ENCODE measurements at places on chromosomes 11 and 22. TPM values are rescaled to one million over a fixed set of nuclear protein-coding genes. Genes with fewer than 3 reads are reported as not detected.

- no peak for DNase-seq
- H3K4me1 ChIP-seq: no peaks in the 10 kb centered on the region
- H3K4me3 ChIP-seq: no peak overlapping the region
- no peaks in the 10 kb centered on the region for H3K36me3 ChIP-seq
Measured at GRCh38 chr11:123603666-123604065, 50.8 kb downstream of the SCN3B start.

- no peak overlapping the region for H3K4me3 ChIP-seq
- H3K27ac ChIP-seq: no peak overlapping the region
- H3K36me3 ChIP-seq: no peaks in the 10 kb centered on the region
Measured at GRCh38 chr11:35717043-35717442, 54.5 kb downstream of the TRIM44 start.

Gene CCDC90B
- total RNA-seq: 18.7 TPM

DNA sequence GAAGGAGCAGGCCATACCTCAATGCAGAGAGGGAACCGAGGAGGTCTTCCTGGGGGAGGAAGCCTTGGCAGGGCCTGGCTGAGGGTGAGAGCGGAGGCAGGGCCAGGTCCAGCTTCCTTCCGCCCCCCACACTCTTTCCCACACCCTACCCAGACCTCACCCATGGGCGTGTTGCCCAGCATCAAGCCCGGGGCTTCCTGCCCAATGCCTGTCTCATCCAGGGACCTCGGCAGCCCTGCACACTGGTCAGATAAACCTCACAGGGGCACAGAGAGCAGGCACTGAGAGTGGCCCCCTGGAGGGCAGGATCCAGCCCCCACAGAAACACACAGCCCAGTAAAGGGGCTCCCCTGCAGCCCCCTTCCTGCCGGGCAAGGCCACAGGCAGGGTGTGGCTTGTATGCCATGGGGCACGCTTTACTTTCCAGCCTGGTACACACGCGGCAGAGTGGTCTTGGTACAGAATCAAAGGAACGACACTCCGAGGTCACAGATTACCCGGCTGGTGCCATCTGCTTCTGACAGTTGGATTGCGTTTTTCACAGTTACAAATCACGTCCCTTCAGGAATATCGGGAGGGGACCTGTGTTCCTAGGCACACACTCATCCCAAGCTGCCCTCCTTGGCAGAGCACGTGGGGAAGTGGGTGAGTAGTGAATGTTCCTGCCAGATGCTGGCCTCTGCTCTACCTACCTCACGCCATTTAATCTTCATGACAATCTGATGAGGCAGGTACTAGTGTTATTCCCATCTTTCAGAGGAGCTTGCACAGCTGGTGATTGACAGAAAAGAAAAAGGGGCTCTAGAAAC is 20.0 kb upstream of the CD5 start:
- H3K36me3 ChIP-seq: no peaks in the 10 kb centered on the region
- H3K27ac ChIP-seq: no peak overlapping the region
- H3K4me3 ChIP-seq: no peak overlapping the region
- no peaks in the 10 kb centered on the region for H3K27me3 ChIP-seq
- no peaks in the 10 kb centered on the region for H3K4me1 ChIP-seq
- no peak for DNase-seq

- no peaks in the 10 kb centered on the region for H3K4me1 ChIP-seq
- H3K36me3 ChIP-seq: no peaks in the 10 kb centered on the region
- no peak for DNase-seq
- H3K4me3 ChIP-seq: no peak overlapping the region
Measured at GRCh38 chr22:47221840-47222615, 459.6 kb downstream of the TBC1D22A start.

DNA sequence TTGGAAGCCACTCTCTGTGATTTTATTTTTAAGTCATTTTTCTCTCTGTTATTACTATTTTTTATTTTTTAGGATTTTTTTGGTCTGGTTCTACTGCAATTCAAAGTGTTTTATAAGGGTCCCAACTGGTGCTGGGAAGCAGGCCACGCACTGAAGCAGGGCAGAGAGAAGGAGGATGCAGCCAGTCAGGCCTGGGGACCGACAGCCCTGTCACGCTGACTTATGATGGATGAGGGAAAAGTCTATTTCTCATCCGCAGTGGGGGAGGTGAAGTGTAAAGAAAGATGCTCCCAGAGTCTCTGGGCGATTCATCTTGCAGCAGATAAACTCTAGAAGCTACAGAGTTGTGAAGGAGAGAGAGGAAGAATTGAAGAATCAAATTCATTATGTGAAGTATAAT is 191.6 kb downstream of the NTM start:
- no peak overlapping the region for H3K4me3 ChIP-seq
- no peaks in the 10 kb centered on the region for H3K27me3 ChIP-seq
- H3K36me3 ChIP-seq: no peaks in the 10 kb centered on the region
- H3K27ac ChIP-seq: no peak overlapping the region
- DNase-seq: no peak

Gene OR4D11
- not detected for total RNA-seq

Gene SLC22A12
- 0.80 TPM for total RNA-seq

DNA sequence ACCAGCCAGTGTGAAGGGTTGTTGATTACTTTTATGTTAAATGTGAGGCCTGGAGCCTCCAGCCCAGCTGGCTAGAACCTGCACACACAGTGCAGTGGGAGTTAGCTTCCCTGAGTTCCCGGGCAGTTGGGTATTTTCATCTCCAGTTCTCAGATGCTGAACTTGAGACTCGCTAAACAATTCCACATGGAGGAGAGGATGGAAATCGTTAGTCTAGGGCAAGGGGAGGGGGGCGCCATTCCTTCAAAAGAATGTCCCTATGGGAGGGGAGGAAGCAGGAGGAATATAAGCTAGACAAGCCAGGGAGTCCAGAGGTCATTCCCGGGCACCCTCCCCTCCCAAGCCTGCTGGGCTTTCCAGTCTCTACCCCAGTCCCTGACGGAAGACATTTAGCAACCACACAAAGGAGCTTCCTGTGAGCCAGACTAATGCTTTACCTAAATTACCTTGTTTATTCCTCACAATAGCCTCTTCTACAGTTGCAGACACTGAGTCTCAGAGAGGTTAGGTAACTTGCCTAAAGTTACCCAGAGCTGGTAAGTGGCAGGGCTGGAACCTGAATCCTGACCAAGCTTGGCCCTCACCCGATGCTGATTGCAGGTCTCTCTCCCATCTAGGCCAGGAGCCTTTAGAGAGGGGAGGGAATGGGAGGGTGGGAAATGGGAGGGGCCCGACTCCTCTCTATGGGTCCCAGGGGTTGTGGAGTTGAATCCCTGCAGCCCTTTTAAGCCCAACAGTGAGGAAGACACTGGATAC is 1.9 kb upstream of the TSKU start:
- no peaks in the 10 kb centered on the region for H3K27me3 ChIP-seq
- peaks cover 13% of the 10 kb centered on the region for H3K4me1 ChIP-seq
- peak overlapping the region; percentile 3 for H3K27ac ChIP-seq
- DNase-seq: peak; percentile 80
- no peak overlapping the region for H3K4me3 ChIP-seq
- H3K36me3 ChIP-seq: peaks cover 16% of the 10 kb centered on the region

DNA sequence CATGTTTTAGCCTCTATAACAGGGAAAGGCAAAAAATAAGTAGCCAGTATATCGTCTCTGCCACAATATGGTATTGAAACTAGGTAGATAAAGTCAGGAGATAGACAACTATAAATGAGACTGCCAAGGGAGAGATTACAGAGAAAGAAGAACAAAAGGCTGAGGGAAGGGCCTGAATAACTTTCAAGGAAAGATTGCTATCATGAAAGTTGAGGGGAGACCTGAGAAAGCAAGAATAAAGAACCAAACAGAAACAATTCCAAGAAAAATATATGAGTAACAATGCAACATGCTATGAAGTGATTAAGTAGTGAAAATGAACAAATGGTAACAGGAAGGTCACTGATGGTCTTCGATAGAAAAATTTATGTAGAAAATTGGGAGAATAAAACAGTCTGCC is 690.1 kb downstream of the METTL15 start:
- no peaks in the 10 kb centered on the region for H3K27me3 ChIP-seq
- DNase-seq: no peak
- no peak overlapping the region for H3K27ac ChIP-seq
- H3K36me3 ChIP-seq: no peaks in the 10 kb centered on the region
- no peak overlapping the region for H3K4me3 ChIP-seq
- no peaks in the 10 kb centered on the region for H3K4me1 ChIP-seq

DNA sequence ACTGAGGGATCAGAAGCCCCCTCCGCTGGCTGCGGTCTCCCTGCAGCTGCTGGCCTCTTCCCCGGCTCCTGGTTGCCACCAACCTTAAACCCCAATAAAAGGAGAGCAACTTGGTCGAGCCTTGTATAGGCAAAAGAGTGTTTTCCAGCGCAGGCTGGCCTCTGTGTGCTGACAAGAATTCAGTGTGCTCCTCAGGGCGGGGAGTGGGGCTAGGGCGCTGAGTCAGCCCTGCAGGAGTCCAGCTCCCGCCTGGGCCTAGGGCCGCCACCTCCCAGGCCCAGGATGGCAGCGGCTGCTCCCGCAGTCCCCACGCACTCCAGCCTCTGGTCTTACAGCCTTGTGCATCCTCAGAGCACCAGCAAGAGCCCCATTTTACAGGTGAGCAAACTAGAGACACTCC is at the start of gene SHISAL1:
Gene SHISAL1 (minus strand): TSS at position 186 of the 400 bp plus-strand sequence. CDS start 12,006 bp downstream, outside the sequence.
- H3K27me3 ChIP-seq: no peaks in the 10 kb centered on the region
- no peaks in the 10 kb centered on the region for H3K4me1 ChIP-seq
- no peak for DNase-seq
- H3K27ac ChIP-seq: no peak within 1 kb of the TSS
- no peaks in the 10 kb centered on the region for H3K36me3 ChIP-seq

DNA sequence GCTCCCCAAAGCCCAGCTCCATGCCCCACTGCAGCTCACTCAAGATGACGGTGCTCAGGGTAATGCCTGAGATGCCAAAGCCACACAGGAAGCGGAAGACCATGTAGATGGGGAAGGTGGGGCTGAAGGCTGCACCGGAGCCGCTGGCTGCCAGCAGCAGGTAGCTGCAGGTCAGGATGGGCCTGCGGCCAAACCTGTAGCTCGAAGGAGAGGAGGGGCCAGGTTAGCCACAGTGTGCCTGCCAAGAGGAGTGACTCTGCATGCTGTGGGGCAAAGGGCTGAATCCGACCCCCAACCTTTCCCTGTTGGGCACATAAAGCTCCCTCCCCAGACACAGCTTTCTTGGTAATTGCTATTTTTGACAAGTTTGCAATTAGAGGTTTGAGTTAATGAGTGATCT is 14.9 kb upstream of the SLC22A6 start:
- H3K4me1 ChIP-seq: peaks cover 8% of the 10 kb centered on the region
- H3K27me3 ChIP-seq: no peaks in the 10 kb centered on the region
- H3K27ac ChIP-seq: no peak overlapping the region
- DNase-seq: peak; percentile 87
- H3K36me3 ChIP-seq: no peaks in the 10 kb centered on the region

- H3K36me3 ChIP-seq: peaks cover 11% of the 10 kb centered on the region
- no peak overlapping the region for H3K27ac ChIP-seq
- DNase-seq: no peak
- H3K4me3 ChIP-seq: peak overlapping the region; percentile 87
Measured at GRCh38 chr11:78573681-78574080, 983 bp downstream of the NARS2 start.

GRCh38 chr11:125225401-125225800 is 60.9 kb downstream of the PKNOX2 start:
- H3K4me1 ChIP-seq: no peaks in the 10 kb centered on the region
- no peak overlapping the region for H3K27ac ChIP-seq
- DNase-seq: peak; percentile 38
- no peaks in the 10 kb centered on the region for H3K27me3 ChIP-seq

DNA sequence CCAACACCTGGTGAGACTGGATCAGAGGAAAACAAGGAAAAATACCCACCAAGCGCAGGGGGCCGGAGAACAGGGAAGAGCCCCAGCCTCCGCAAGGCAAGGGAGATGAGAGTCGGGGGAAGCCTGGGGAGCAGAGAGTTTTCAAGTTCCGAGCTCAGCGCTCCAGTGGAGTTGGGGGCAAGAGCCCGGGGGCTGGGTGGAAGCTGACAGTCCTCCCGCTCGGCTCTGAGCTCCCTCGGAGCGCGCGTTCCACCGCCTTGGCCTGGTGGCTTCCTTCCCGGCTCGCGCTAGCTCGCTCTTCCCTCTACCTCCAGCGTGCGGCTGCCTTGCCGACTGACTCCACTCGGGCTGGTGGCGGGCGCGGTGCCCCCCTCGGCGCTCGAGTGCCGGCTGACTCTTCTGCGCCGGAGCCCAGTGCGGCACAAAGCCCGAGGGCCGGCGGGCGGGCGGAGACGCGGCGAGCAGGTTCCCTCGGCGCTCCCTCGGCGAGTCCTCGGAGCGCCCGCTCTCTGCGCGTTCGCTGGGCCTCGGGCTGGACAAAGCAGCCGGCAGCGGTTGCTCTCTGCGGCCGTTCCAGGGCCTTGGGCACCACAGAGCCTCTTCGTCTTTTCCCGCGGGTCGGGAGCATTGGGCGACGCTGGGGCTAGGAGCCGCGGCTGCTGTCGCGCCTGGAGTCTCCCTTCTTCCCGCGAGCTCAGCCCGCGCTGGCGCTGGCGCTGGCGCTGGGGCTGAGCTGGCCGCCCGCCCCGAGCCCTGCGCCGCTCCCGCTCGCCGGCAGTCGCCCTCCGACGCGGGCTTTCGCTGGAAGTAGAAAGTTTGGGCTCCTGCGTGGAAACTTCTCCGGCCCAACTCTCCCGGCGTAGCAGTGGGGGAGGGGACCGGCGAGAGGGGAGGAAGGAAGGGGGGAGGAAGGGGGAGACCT is 1.0 kb downstream of the PAX6 start:
- no peak for DNase-seq
- H3K36me3 ChIP-seq: no peaks in the 10 kb centered on the region
- H3K4me3 ChIP-seq: peak overlapping the region; percentile 33
- peaks cover 31% of the 10 kb centered on the region for H3K4me1 ChIP-seq

GRCh38 chr11:31702966-31703365 is 108.2 kb downstream of the PAX6 start:
- H3K27me3 ChIP-seq: no peaks in the 10 kb centered on the region
- DNase-seq: no peak
- H3K27ac ChIP-seq: no peak overlapping the region
- no peaks in the 10 kb centered on the region for H3K4me1 ChIP-seq
- no peak overlapping the region for H3K4me3 ChIP-seq

All from right lobe of liver (tissue), 6 donors.